ENCODE measurements at places on chromosomes 2 and 18.

- no peak for ATAC-seq
These were observed 43.3 kb upstream of the ITM2C start for GRCh38 chr2:230821261-230821990.

DNA sequence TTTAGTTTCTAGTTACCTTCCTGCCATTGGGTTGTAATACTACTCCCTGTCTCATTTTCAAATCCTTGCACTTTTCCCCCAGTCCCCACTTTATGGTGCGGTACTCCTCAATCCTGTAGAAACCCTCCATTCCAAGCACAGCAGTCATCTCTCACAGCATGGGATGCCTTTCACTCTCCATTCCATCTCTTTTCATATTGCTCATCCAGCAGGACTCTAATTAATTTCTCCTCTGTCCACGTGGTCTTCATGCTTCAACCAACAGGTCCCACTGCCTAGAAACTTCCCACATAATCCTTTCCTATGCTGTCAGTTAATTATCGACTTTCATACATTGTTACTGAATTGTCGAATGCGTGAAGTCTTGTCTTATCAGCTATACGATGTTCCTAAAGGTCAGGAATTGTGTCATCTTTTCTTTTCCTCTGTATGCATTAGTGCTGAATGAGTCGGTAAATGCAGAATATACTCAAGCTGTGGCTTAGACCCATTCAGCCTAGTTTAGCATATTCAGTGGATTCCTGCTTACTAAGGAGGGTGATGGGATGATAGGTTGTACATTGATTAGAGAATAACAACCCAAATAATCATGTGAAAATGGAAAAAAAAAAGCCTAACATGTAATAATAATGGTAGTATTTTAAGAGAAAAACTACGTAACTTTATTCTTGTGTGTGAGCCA, 89.7 kb downstream of the CRIM1 start:
- ATAC-seq, result no peak

- ATAC-seq, result no peak
These were observed 18.9 kb downstream of the CTIF start for GRCh38 chr18:48557640-48558174.

DNA sequence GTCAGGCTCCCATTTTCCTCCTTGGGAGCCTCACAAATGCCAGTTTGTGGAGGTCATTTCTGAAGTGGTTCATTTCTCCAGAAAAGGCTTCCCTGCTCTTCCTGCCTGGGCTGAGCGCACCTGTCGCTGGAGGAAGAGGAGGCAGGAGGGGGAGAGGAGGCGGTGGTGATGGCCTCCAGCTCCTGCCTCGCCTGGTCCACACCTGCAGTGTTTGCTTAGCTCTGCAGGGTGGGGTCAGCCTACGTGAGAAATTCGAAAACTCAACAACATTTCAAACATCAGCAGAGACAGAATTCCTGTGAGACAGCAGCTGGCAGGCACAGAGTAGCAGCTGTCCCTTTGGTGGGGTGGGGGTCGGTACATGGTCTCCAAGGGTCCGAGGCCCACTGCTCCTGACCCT, 7.9 kb downstream of the IMPA2 start:
- ATAC-seq, result peak; percentile 30

DNA sequence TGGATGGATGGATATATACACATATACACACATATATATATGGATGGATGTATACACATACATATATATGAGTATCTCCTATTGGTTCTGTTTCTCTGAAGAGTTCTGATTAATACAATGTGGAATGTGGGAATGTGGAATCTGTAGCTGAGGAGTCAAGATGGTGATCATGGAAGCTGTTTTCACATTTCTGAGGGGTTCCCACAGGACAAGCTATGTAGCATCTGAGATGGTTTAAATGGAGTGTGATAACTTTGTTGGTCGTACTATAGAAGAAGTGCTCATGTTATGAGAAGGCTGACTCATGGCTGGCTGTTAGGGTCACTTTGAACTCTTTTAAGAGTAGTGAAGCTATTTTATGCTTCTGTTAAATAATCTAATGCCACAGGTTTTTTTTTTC, 279.7 kb downstream of the MEIS1 start:
- ATAC-seq, result no peak

DNA sequence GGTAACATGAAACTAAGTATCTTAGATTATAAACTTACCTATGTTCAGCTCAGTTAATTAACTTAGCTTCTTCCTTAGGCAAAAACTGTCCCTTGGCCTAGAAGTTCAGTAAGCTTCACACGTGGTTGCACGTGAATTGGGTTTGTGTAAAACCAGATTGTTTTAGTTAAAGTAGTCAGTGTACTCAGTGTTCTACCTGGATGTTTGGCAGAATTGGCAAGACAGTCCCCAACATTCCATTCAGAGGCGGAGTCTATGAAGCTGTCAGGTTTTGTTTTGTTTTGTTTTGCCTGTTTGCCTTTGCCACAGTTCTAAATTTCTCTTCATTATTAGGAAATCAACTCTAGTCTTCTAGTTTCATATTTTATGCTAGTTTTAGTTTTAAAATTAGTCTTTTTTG, 105.3 kb upstream of the ZEB2 start:
- ATAC-seq, result no peak

Data from esophagus mucosa (tissue), 1 donor.